ENCODE measurements at places on chromosomes 3 and 15. TPM values are rescaled to one million over a fixed set of nuclear protein-coding genes. Genes with fewer than 3 reads are reported as not detected.

GRCh38 chr3:95886616-95887015, 927.8 kb upstream of the EPHA6 start:
- no peak for DNase-seq

GRCh38 chr3:173599673-173600072, 202.1 kb downstream of the NLGN1 start:
- no peak for DNase-seq

DNA sequence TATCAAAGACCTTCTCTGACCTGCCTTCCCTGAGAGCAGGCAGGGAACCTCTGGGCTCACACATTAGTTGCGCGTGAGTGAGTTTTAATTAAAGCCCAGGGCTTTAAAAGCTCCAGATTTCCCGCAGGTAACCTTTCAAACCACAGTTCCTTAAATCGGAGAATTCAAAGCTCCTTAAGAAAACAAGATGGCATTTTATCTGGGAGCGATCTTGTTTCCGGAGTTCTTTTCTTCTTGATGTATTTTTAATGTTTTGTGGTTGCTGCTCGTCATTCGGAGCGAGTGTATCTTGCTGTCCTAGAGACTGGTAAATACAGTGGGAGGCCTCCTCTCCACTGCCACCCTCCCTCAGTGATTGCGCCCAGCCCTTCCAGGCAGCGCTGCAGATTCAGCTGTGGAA, 284.3 kb downstream of the CLSTN2 start:
- no peak for DNase-seq

DNA sequence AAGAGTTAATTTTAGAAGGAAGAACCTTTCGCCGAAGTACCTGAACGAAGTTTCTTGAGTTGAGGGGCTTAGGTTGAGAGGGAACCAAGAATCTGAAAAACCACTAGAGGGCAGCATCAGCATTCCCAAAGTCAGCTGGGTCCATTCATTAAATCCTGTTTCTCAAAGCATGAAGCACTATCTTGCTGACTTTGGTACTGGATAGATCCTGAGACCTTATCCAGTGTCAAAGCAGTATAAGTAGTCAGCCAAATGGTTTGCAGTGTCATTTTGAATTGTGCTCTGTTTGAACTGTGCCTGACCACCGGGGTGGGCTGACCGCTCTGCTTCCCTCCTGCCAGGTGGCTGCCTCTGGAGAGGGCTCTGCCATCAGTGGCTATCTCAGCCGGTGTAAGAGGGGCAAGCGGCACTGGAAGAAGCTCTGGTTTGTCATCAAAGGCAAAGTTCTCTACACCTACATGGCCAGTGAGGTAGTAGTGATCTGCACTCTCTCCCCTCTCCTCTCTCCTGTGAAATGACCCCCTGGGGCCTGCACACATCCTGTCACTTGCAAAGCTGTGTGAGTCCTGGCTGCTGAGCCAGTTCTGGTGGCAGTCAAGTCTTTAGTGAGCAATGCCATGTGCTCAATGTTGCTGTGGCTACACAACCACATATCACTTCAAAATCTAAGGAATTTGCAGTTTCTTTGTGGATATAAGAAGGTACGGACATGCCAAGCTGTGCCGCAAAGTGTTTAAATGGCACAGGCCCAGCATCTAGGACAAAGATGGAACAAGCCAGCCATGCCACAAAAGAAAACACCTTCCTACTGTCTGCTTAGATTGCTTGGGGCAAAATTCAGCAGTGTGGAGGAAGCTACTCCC, 21.4 kb upstream of the NR2C2 start:
- DNase-seq, result no peak

DNA sequence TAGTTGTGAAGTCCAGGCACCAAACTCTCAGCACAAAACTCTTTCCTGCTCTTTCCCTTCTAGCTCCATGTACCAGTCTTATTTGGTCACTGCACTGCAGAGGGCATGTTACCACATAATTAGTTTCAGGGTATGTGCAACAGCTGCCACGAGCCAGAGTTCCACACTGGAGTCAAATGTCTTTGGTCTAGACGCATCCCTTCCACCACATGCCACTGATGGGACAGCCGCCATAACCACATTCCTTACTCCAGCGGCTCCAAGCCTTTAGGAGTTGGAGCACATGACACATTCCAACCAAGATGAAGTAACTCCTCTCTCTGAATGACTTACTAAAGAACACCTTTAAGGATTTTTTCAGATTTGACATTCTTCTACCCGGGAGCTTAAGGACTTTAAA, 153.4 kb downstream of the ERC2 start:
- DNase-seq, result no peak

GRCh38 chr3:98812851-98813374, 49.8 kb downstream of the ST3GAL6 start:
- no peak for DNase-seq

DNA sequence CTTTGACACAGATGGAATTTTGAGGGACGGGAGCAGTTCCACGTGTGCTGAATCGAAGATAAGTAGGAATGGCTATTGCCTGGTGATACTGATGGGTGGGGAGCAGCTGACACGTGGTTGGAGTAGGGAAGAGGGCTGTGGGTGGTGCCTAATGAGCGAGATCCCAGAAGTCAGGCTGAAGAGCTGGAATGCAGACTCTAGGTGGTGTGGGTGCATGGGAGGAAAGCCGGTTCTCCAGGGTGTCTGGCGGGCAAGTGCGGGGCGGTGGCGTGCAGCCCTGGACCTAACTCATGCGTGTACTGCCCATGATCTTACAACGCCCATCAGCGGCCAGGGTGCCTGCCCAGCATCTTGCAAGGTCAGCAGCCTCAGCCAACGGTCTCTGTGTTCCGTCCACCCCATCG, 63.1 kb downstream of the ARNT2 start:
- DNase-seq, result no peak

DNA sequence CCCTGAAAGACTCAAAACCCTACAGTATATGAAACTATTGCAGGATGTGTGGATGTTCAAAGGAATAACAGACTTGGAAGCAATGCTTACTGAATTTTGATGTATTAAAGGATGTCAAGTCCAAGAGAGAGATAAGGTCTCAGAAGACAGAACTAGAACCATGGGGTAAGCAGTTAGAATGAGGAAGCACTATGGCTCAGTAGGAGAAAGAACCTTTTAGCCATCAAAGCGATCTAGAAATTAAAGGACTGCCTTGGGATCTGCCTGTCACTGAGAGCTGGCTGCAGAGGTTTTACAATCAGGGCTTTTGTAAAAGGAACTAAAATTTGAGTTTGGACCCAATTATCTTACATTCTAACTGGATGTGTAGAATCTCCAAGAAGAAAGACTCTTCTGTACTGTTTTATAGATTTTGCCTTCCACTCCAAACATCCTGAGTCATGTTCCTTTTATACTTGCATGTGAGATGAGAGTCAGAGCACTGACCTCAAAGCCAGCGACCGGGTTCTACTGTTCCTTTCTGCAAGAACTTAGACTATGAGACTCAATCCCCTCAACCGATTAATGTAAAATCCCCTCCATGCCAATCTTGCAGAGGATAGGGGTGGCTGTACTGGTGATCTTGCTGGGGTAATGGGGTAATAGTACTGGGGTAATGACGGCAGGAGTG, 412.3 kb upstream of the TPRG1 start:
- no peak for DNase-seq

GRCh38 chr3:30511524-30512251, 94.7 kb upstream of the TGFBR2 start:
- DNase-seq, result peak; percentile 57

GRCh38 chr15:85826756-85827515, 32.2 kb upstream of the KLHL25 start:
- DNase-seq, result no peak

DNA sequence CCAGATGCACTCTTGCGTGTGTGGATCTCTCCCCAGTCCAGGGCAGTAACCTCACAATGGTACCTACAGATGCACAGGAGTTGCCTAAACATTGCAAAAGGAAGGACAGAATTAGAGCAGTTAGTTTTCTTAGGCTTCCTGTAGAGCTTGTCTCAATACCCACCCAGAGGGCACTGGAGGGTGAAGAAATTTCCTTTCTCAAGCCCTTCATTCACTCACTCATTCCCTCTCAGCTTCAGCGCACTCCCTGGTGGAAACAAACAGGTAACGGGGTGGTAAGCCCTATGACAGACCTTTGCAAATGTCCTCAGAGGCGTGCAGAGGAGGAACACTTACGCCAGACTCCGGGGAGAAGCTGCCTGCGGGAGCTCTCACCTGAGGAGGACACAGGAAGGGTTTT, 267.4 kb upstream of the HES1 start:
- no peak for DNase-seq

DNA sequence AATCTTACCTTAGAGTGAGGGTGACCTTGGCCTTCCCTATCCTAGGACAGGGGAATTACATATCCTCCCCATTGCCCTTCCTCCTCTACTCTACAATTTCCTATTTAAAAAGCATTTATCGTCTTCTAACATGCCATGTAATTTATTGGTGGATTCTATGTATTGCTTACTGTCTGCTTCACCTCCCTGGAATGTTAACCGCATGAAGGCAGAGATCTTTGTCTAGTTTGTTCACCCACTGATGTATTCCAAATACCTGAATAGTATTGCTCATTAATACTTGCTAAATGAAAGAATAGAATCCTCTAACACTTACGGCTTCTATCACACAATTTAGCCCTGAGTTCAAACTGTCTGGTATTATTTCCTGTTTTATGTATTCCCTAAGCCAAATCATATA, 68.6 kb downstream of the PPARG start:
- DNase-seq, result no peak

GRCh38 chr15:77031376-77032050, 36.6 kb downstream of the PSTPIP1 start:
- no peak for DNase-seq

HTR3E gene
- not detected for polyA plus RNA-seq

LEKR1 gene
- polyA plus RNA-seq, result 0.41 TPM

GOLGA6B gene
- polyA plus RNA-seq, result not detected
